ENCODE measurements at places on chromosomes 16 and 17.
A peak's percentile ranks its signal among the peaks of the same experiment; 100 is the strongest.

DNA sequence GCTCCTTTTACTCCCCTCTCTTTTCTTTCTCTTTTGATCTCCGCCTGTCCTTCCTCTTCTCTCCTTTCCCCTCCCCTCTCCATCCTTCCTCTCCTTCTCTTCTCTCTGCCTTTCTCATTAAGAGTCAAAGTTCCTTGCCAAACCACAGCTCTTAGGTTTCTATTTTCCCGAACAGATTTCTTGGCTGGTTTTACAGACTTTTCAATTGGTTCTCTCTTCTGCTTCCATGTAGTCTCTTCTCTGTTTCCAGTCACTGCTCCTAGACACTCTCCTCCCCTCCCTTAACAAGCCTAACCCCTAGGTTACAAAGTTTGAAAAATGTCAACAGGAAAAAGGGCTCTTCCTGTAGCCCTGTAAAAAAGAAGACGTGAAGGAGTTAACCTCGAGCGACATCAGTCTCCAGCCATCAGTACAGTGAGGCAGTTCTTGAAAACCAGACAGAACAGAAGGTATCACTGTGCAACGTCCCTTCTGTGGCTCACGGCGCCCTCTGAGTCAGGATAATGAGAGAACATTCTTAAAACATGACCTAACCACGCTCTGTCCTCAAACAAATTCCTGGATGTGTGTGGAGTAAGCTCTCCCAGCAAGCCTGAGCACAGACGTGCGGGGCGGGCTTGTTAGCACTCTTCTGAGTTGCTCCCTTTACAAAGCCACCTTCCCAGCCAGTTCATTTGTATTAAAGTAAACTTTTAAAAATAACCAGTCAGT lies 11.6 kb upstream of the MARCHF10 start:
- no peak for DNase-seq

DNA sequence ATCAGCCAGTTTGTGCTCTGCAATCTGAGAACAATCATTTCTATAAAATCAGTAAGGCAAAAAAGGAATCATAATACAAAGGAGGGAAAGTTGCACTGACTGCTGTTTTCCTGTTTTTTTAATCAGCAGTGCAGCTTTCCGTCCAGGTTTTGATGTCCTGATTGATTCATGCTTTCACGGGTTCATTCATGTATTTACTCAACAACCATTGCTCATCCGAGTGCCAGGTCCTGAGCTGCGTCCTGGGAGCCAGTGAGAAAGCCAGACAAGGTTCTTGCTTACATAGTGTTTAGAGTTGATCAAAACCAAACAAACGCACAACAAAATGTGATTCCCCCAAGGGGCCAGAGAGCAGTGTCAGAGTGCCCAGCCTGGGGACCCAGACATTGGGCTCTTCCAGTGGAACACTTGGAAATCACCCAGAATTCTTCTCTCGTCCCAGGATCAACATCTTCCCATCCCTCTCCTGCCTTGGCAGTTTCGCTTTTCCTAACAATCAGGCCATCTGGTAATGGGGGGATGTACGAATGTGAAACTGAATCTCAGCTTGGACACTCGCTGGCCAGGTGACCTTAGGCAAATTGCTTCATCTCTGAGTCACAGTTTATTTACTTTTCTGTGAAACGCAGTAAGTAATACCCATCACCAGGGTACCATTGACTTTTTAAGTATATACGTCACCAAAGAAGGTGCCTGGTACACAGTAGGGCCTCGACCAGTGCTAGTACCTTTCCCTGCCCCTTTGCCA lies 13.3 kb upstream of the C1QL1 start:
- DNase-seq, result no peak

DNA sequence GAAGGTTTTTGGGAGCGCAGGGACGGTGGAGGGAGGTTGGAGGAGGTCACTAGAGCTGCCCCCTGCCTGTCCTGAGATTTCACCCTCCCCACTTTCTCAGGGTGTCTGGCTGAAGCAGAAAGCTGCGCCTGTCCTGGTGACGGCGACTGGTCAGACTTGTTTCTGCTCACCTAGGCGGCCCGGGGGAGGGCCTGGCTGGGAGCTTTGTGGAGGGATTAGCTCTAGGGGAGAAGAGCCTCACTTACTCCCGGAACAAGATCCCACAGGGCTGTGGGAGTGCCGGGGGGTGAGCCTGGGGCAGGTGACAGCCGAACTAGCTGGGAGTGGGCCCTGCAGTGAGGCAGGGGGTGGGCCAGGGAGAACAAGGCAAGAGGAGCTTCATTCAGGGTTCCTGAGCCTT lies 11.5 kb downstream of the NHERF1 start:
- DNase-seq, result no peak

GRCh38 chr17:9928601-9929333 lies 23.7 kb upstream of the RCVRN start:
- no peak for DNase-seq

- no peak for DNase-seq
These were observed 94.7 kb upstream of the TNRC6C start for GRCh38 chr17:77863814-77864161.

GRCh38 chr17:15966183-15966878 lies 21.4 kb downstream of the ADORA2B start:
- no peak for DNase-seq

GRCh38 chr17:31754239-31754945 lies 104.7 kb downstream of the COPRS start:
- no peak for DNase-seq

DNA sequence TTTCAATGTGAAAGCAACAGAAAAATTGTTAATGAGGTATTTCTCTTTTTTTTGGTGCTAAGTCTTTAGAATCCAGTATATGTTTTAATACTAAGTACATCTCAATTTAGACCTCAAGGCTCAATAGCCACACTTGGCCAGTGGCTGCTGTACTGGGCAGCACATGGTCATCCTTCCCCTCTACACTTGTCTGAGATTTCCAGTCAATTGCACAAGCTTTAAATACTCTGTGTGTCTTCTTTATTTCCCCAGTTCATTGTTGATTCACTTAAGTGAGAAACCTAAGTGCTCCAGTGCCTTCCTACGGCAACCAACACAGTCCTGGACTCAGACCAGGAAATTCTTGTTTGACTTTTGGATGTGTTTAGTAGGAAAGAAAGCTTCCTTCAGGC lies 62.2 kb downstream of the TNRC6C start:
- no peak for DNase-seq

- no peak for DNase-seq
These were observed 112.0 kb upstream of the CREBBP start for GRCh38 chr16:3992297-3993051.

- peak; percentile 49 for DNase-seq
These were observed 89.9 kb downstream of the IRF8 start for GRCh38 chr16:85988723-85989313.

GRCh38 chr17:1714427-1714979 lies 4.3 kb upstream of the TLCD2 start:
- DNase-seq, result no peak

- DNase-seq, result no peak
These were observed 9.8 kb downstream of the ITGAL start for GRCh38 chr16:30482366-30482765.

GRCh38 chr16:81443688-81444447 lies 740 bp upstream of the CMIP start:
- no peak for DNase-seq

DNA sequence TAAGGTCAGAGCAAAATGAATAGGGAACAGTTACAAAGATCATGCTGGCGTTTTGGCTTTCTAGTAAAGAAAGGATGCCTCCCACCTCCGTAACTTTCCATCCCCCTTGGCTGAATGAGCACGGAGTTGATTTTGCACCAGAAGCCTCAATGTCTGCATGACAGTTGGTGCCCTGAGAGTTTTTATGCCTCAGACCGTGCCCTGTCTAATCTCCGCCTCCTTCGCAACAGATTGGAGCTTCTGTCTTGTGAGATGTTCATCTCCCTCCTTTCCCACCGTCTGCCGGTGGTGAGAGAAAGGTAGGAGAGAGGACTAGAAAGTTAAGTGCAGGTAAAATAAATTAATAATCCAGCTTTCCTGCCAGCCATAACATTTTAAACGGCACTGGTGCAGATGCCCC lies 1.9 kb downstream of the HS3ST4 start:
- DNase-seq, result no peak

GRCh38 chr17:59165933-59166342 lies 10.4 kb downstream of the PRR11 start:
- peak; percentile 17 for DNase-seq

DNA sequence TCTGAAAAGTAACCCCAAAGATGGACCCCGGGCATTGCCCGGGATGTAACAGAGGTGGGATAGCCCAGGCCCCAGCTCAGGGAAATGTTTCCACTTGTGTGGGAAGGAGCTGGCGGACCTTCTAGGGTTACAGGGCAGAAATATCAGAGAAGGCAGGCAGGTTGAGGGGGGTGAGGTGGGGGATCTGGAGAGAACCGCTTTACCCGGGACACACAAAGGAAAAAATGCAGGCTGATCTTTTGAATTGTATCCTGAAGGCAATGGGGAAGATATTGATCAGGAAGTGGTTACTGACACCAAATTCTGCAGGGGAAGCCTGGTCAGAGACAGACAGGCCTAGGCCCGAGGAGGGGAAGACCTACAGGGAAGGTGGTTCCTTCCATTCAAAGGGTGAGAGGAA lies 3.5 kb downstream of the SLC47A1 start:
- no peak for DNase-seq

DNA sequence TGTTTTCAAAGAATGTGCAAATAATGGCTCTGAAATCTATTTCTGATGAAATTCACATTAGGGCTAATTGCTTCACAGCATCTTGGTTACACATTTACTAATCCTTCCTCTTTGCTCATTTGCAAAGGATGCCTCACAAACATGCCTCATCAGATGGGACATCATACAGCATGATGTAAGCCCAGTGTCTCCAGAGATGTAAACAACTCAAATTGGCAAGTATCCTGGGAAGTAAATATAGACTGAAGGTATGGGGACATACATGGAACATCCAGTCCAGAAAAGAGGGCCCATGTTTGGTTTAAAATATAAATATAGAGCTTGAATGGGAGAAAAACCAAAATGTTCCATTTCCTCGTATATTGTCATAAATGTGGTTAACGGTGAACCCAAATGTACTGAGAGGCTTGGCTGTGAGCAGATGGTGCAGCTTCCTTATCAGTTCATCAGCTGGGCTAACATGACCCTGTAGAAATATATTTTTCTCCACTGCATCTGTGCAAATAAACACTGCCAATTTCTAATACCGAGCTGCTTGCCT lies 142.9 kb upstream of the NUDT7 start:
- DNase-seq, result no peak

DNA sequence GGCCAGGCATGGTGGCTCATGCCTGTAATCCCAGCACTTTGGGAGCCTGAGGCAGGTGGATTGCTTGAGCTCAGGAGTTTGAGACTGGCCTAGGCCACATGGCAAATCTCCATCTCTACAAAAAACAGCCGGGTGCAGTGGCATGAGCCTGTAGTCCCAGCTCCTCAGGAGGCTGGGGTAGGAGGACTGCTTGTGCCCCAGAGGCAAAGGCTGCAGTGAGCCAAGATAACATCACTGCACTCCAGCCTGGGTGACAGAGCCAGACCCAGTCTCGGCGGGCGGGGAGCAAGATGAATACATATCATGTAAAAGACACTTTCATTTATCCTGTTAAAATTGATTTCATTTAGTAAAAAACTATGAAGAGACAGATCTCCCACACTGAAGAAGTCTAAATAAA lies 54.6 kb downstream of the CREBBP start:
- no peak for DNase-seq

DNA sequence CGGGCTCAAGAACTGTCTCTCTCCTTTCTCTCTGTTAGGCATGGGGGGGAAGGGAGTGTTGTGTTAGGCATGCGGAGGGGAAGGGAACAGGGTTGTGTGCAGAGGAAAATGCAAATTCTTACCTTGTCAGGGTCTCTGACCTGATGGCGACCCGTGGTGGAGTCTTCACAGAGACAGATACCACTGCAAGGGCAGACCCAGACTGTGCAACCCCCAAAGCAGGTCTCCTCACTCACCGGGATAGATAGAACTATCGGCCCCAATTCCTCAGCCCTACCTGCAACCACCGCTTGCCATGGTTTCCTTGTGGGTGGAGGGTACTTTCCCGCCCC lies 9.6 kb upstream of the MPP2 start:
- DNase-seq, result no peak

DNA sequence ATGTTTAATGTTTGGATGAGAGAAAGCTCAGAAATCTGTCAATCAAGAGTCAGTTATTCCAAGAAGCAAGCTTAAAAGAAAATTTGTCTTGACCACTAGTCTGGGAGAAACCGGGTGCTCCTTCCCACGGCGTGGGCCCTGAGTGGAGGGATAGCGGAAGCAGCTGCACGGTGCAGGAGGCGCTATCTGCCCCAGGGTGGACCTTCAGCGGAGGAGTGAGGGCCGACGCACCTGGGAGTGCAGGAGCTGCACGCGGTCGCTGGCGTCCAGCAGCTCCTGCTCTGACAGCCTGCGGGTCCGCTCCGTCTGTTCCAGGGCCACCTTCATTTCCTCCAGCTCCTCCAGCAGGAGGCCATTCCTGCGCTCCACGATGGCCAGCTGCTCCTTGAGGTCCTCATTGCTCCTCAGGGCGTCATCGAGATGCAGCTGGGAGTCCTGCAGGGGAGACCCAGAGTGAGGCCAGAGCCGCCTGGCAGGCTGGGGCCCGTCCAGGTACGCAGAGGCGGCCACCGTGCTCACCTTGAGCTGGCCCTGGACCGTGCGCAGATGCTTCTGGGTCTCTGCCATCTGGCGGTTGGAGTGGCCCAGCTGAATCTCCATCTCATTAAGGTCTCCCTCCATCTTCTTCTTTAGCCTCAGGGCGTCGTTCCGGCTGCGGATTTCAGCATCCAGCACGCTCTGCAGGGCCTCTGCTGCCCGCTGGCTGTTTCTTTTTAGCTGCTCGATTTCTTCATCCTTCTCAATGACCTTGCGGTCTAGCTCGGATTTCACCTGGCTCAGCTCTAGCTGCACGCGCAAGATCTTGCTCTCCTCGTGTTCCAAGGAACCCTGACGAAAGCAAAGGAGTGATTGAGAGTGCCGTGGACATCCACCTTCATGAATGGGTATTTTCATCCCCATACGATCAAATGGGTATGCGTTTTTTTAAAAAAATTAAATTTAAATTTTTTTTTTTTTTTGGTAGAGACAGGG lies 63.5 kb downstream of the MYH13 start:
- no peak for DNase-seq

DNA sequence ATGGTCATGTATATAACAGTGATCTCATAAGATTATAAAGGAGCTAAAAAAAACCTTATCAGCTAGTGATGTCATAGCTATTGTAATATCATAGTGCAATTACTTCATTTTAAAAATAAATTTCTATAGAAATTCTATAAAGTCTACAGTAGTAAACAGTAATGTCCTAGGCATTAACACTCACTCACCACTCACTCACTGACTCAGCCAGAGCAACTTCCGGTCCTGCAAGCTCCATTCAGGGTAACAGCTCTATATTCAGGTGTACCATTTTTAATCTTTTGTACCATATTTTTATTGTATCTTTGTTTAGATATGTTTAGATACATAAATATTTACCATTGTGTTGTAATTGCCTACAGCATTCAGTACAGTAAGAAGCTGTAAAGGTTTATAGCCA lies 524.4 kb upstream of the CDH5 start:
- no peak for DNase-seq
